RPMI7951 (cell line): ENCODE measurements at places on chromosomes 1 and 21. TPM values are rescaled to one million over a fixed set of nuclear protein-coding genes. Genes with fewer than 3 reads are reported as not detected.

DNA sequence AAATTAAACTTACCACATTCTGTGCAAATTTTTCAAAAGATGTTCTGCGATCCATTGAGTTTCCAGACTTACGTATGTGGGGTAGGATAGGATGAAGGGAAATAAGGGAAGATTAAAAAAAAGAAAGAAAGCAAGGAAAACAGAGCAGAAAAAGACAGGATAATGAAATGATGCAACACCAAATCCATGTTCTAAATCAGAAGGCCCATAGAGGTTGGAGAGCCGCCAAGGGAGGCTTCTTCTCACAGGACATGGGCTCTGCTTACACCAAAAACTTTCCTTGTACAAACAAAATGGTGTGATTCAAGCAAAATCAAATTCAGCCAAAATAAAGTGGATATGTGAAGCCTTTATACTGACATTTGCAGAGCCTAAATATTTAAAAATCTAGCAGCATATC lies 189.5 kb upstream of the GREM2 start:
- DNase-seq, result peak; percentile 6

GRCh38 chr1:187876775-187877174 lies 1048.0 kb downstream of the PLA2G4A start:
- no peak for DNase-seq

GRCh38 chr1:235588916-235589515 lies 60.6 kb downstream of the GNG4 start:
- peak; percentile 74 for DNase-seq

DNA sequence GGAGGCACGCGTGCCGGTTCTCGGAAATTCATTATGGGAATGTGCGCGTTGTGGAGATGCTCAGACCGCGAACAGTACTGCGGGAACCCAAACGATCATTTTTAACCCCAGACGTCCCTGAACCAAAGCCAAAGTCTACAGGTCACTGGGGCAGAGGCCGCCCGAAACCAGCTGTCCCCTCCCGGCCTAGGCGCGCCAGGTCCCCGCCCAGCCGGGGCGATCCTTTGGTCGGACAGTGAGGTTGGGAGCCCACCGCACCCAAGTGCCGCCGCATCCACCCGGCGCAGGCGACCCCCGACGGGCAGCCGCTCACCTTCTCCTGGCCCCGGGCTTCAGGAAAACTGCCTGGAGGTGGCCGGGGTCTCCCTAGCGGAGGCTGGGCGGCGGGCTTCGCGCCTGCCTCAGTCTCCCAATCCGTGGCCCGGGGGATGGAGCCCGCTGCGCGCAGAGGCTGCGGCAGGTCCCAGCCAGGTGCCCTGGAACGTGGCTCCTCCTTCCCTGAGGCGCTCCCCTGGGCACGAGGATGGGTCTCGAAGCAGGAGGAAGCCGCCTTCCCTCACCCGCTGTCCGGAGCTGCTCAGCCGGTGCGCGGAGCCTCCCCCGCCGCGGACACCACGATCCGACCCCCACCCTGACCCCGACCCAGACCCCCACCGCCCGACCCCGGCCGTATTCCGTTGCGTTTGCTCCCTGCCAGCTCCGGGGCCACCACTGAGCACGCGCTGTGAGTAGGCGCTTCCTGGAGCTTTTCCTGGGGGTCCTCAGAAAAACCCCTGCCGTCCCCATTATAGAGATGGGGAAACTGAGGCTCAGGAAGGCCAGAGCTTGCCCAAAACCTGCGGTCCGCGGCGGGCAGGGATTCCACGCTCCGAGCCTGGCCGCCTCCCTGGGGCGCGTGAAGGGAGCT lies 8.1 kb upstream of the SLX9 start:
- DNase-seq, result no peak

DNA sequence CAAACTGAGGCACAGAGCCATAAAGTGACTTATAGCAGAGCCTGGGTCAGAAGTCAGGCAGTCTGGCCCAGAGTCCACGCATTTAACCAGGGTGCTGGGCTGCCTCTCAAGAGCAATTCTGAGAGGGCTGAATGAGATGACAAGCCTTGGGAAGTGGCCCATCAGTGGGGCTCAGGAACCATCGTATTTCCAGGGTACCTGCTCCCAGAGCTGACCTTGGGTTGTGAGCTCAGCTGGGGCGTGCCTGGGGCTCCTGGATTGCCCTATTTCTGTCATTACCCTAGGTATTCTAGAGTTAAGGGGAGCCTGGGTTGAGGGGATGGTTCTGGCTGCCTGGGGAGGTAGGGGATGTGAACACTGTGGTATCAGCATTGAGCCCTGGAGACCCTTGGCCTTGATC lies 49.4 kb downstream of the LGR6 start:
- no peak for DNase-seq

DNA sequence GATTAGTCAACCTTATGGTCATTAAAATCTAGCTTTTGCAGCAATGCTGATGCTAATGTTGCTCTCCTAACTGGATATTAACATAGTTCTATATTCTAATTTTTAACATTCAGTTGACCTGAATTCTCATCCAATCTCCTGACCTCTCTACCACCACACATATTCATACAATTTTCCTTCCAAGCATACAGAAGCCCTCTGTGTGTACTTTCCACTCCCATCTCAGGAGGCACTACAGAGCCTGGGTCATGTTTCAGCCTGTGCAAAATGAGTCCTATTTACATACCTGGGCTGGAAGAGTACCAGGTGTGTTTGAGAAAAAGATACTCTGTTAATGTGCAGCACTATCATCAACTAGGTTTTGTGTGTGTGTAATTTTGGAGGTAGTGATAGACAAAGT lies 486.3 kb downstream of the NEGR1 start:
- no peak for DNase-seq

GRCh38 chr1:24380508-24380907 lies 33.1 kb downstream of the STPG1 start:
- DNase-seq, result no peak

DNA sequence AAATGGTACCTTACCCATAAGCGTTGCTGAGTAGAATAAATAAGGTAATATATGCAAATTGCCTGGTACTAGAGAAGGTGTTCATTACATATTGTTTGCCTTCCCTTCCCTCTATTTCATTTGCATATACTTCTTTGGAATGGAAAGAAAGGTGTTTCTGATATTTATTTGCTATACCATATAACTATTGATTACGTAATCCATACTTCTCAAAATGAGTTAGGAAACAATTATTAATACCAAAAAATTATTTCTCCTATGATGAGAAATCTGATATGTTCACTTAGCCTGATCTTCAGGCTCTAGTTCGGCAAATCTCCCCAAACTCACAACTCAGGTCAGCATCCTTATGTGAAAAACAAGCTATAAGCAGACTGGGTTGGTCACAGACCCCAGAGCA lies 119.3 kb downstream of the DAB1 start:
- no peak for DNase-seq

- peak; percentile 95 for DNase-seq
Observed at GRCh38 chr1:24321697-24322469, 2.7 kb downstream of the GRHL3 start.

DNA sequence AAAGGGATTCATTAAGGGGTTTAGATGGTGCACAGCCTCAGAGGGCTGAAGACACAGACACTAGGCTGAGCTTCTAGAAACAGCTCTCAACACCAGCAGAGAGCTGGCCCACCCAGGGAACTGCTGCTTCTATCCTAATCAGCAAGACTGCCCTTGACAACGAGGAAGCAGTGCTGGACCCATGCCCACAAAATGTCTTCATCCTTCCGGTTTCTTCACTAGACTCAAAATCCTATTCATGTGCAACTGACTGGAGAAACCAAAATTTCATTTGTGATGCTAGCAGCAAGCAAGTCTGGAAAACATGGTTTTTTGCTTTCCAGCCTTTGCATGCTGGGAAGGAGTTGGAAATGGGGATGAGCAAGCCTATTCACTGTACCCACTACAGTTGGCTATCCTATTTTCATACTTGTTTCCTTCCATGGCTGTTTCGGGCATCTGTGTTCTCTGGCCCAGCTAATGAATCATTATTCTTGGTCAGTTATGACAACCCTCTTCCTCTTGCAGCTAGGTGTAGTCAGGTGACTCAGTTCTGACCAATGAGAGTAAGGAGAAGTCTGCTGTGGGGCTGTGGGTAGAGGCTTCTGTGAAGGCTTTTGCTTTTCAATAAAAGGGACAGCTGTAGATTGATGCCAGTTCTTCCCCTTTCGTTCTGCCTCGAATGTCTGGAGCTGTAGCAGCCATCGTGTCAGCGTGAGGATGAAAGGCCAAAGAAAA lies 14.6 kb upstream of the TMEM61 start:
- DNase-seq, result peak; percentile 53

- peak; percentile 29 for DNase-seq
Observed at GRCh38 chr1:29540801-29541357, 304.6 kb downstream of the PTPRU start.

- DNase-seq, result no peak
Observed at GRCh38 chr1:38115226-38115625, 68.6 kb upstream of the POU3F1 start.

DNA sequence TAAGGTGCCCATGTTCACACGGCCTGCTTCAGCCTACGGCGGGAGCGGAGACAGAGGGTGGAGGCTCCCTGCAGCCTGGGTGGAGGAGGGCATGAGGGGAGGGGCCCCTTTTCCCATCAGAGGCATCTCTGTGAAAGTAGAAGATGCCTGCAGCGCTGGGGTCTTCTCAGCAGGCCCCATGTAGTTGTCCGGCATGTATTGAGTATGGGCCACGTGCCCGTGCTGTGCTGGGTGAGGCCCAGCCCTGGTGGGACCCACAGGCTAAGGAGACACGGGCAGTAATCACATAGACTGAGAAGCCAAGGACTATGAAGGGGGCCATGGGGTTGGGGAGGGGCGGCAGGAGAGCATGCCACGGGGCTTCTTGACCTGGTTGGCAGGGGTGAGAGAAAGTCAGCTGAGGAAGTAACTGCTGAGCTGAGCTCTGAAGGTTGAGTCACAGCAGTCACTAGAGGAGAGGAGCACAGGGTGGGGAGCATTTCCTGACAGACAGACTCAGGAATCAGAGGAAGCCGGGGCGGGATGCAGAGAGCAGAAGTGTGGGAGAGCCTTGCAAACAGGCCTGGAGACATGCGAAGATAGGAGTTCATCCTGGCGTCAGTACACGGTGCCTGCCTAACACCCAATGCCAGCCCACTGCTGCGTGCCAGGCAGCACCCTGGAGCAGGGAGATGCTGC lies 21.6 kb downstream of the PSEN2 start:
- DNase-seq, result no peak

GRCh38 chr1:77200806-77201205 lies 18.4 kb downstream of the PIGK start:
- no peak for DNase-seq

DNA sequence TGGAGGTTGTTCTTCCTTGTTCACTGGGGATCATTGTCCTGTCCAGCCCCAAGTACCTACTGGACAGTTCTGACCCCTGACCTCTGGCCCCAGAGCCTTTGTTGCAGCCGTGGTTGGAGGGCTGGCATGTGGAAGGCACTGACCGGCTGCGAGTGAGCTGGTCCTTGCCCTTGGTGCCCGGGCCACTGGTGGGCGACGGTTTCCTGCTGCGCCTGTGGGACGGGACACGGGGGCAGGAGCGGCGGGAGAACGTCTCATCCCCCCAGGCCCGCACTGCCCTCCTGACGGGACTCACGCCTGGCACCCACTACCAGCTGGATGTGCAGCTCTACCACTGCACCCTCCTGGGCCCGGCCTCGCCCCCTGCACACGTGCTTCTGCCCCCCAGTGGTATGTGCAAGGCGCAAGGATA lies 11.4 kb downstream of the TIE1 start:
- no peak for DNase-seq

DNA sequence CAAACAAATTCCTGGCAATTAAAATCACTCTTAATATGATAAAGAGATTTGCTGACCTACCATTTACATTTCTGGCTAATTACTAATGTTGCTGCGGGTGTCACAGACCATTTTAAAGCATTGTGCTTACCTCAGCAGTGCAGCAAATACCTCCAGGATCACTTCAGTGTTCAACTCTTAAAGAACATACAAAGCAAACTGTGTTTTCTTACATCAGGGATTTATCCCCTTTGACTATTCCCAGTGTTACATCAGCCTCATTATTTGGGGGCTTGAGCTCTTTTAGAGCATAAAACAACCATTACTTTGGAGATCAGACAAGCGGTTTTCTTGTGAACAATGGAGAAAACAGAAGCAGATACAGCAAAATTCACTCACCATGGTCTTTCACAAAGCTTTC lies 185.4 kb downstream of the LYPLAL1 start:
- no peak for DNase-seq

DNA sequence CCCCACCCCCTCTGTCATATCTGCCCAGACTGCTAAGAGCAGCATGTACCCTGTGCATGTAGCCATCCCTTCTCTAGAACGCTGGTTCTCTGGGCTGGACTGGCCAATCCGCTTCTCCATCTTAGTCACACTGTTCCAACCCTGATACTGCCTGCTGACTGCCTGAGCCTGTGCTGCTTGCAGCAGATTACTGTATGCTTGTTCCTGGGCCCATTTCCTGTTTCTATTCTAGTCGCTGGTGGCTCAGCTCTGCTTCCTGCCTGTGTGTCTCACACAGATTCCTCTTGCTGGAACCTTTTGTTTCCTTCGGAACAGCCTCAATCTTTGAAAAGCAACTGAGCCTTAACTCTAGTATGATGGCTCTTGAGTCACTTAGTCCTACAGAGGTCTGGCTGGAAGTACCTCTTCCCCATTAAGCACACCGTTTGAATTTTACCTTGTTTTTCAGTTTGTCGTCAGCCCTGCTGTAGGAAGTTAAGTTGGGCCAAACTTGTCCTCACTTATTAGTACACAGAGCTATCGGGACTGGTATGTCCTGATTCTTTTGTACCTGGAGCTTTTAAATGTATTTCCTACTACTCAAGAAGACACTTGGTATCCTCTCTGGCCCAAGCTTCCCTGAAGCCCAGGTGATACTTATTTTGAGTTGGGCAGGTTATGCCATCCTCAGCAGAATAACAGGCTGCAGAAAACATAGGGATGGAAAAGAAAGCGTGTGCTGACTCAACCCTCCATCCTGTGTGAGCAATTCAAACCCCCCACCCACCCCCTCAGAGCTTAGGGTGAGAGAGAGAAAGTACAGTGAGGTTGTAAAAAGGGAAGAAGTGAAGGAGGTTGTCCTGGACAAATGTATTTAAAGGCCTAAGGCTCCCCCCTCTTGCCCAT lies 43.4 kb upstream of the PIGV start:
- DNase-seq, result peak; percentile 93

DNA sequence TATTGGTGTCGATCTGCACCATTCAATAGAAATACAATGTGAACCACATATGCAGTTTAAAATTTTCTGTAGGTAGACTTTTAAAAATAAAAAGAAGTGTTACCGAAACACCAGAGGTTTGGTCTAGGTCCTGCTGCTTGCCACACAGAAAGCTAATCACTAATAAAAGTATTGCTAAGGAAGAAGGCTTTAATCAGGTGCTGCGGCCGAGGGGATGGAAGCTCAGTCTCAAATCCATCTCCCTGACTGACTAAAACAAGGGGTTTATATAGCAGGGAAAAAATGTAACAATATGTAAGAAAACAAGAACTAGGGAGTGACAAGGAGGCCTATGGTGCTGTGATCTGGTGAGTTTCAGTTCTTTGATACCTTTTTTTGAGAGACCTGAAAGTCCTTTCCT lies 99.3 kb downstream of the XPR1 start:
- no peak for DNase-seq

The KRTAP7-1 gene
- total RNA-seq, result not detected in 2 replicates

The TMEM82 gene
- not detected in 2 replicates for total RNA-seq

The SMCP gene
- not detected in 2 replicates for total RNA-seq

The TMOD4 gene
- 0.36 TPM in 1 of 2 replicates, not detected in the other for total RNA-seq

The SLC44A3 gene
- 0.98 and 1.1 TPM in 2 replicates for total RNA-seq

The DDAH1 gene
- total RNA-seq, result 18.1 and 25.5 TPM in 2 replicates

The OR10Z1 gene
- not detected in 2 replicates for total RNA-seq
